HCT116 (cell line): ENCODE measurements at places on chromosomes 1 and 21.
A peak's percentile ranks its signal among the peaks of the same experiment; 100 is the strongest.

DNA sequence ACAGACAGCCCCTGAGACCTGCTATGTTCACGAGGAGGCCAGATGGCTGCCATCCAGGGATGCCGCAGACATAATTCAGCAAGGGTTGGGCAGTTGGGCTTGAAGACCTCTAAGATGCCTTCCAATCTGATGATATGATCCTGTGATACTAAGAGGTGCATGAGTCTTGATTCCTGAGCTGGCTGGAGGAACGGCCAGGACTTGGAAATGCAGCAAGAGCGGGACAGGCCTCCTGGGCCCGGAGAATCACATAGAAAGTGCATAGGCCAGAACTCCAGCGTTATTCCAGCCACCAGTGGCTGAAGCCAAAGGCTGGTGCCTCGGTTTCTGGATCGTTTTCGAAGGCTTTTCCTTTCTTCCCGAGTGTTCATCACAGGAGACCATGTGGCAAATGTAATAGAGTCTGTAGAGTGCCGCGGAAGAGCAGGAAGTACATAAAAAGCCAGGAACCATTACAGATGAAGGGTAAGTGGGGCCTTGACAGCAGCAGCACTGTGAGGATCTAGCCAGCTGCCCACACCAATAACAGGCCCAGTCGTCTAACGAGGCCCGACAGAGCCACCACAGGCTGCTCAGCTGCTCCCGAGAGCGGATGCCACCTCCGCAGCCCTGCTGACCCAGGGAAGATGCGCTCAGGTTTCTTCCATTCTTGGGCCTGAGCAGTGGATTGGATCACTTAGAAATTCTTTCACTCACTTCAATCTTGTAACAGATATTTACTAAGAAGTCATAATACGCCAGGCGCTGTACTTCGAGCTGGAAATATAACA is 14.0 kb upstream of the LHX4 start:
- no peaks in the 10 kb centered on the region for H3K36me3 ChIP-seq
- no peak overlapping the region for H3K27ac ChIP-seq
- no peaks in the 10 kb centered on the region for H3K4me1 ChIP-seq
- DNase-seq: no peak
- no peak overlapping the region for H3K4me3 ChIP-seq

- no peaks in the 10 kb centered on the region for H3K36me3 ChIP-seq
- DNase-seq: no peak
- peaks cover 72% of the 10 kb centered on the region for H3K27me3 ChIP-seq
- H3K27ac ChIP-seq: no peak overlapping the region
Observed at GRCh38 chr1:111879081-111879480, 110.4 kb downstream of the KCND3 start.

DNA sequence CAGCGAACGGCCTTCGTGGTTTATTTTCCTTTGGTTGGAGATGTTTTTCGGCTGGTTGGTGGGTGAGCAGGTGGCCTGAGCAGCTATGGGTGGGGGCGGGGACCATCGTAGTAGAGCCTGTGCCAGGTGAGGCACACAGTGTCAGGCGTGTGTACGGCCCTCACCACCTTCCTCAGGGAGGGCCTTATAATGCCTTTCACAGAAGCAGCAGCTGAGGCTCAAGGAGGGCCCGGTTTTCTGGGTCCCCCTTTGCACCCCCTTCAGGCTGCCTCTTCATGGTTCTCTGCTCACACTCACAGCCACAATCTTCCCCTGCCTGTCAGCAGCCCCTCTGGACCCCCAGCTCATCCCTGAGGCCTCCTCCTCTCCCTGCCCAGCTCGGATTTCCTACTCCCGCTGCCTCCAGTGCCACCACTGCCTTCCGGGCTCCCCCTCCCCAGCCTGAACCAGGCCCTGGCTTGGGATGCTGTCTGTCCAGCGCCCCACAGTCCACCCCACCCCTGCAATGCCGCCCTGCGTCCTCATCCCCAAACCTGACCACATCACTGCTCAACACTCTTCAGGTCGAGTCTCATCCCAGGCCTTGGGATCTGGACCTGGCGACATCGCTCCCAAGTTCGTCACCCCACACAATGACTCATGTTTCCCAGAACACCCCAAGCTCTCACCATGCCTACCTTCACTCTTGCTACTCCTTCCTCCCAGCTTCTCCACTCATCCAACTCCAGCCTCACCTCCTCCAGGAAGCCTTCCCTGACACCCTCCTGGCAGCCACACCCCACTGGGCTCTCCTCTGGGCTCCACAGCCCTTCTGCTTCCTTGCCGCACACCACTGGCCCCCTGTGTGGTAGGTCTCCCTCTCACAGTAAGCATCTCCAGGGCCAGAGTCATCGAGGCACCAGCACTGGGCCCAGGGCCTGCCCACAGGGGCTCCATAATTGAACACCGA is 53.9 kb downstream of the DMRTB1 start:
- no peaks in the 10 kb centered on the region for H3K36me3 ChIP-seq
- DNase-seq: no peak
- no peak overlapping the region for H3K27ac ChIP-seq
- H3K4me3 ChIP-seq: no peak overlapping the region
- no peaks in the 10 kb centered on the region; the same call in 1 of the 2 replicates for H3K4me1 ChIP-seq

- DNase-seq: no peak
- H3K4me3 ChIP-seq: no peak overlapping the region
- no peak overlapping the region for H3K27ac ChIP-seq
- H3K27me3 ChIP-seq: no peaks in the 10 kb centered on the region
- H3K4me1 ChIP-seq: no peaks in the 10 kb centered on the region
Observed at GRCh38 chr1:191508239-191508638, 650.0 kb upstream of the RGS18 start.

DNA sequence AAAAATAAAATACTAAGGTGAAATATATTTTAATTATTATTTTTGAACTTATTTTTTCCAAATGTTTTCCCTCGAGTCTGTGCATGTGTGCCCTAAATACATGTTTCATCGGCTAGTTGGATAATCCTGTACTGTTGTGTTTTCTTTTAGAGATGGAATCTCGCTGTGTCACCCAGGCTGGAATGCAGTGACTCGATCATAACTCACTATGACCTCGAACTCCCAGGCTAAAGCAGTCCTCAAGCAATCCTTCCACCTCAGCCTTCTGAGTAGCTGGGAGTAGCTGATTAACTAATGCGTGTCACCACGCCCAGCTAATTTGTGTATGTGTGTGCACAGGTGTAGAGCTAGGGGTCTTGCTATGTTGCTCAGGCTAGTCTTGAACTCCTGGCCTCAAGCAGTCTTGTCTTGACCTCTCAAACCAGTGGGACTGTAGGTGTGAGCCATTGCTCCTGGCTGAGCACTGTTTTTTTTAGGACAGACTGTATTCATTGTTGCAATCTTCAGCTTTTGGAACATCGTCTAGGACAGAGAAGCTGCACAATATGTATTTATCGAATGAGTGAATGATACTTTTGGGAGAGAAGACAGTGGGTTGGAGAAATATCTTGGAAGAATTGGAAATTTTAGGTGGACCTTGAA is 4.8 kb upstream of the TMCO1 start:
- H3K27ac ChIP-seq: peak overlapping the region; percentile 35; the same call in 1 of the 2 replicates
- H3K27me3 ChIP-seq: no peaks in the 10 kb centered on the region
- H3K36me3 ChIP-seq: no peaks in the 10 kb centered on the region
- H3K4me3 ChIP-seq: no peak overlapping the region
- H3K4me1 ChIP-seq: peaks cover 6% of the 10 kb centered on the region; the same call in 1 of the 2 replicates

DNA sequence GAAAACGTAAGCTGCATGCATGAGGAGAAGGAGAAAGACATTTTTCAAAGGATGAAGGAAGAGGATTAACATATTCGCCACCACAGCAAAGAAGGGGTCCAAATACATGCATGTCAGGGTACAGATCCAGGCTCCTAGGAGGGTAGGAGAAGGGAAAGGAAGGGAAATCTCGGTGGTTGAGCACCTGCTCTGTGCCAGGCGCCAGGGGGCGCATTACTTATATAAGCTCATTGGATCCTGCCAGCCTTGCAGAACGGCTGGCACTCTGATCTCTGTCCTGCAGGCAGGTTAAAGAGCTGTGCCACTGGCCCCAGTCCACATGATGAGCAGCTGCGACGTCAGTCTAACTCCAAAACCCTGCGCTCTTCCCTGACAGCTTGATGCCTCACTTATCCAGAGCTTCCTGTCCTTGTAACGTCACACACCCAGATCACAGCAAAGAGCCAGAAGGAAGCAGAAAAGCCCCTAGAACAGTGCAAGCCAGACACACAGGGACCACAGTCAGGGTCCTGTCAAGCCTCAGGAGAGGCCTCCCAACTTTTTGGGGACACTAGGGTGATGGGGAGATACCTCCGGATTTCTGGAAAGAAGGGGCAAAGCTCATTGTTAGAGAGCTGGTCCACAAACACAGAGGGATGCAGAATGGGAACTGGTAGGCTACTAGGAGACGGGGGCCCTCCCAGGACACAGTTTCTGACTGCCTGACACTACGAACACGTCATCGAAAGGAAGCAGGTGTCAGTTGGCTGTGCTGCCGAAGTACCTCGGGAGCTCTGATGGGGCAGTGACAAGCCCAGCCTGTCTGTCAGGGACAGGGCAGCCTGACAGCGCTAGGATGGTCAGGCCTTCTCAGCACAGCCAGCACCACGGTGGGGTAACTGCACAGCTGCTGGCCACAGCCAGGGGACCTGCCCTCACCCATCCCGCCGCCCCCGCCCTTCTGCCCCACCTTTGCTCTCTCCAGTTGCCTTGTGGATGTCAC is 99.1 kb downstream of the BEND5 start:
- DNase-seq: peak; percentile 37
- H3K27ac ChIP-seq: no peak overlapping the region
- no peak overlapping the region for H3K4me3 ChIP-seq
- H3K27me3 ChIP-seq: peaks cover 33% of the 10 kb centered on the region
- H3K4me1 ChIP-seq: no peaks in the 10 kb centered on the region

GRCh38 chr1:245092638-245092976 is 62.2 kb upstream of the KIF26B start:
- peaks cover 23% of the 10 kb centered on the region for H3K4me1 ChIP-seq
- H3K36me3 ChIP-seq: no peaks in the 10 kb centered on the region
- DNase-seq: no peak
- H3K27ac ChIP-seq: peak overlapping the region; percentile 55; the same call in 1 of the 2 replicates
- H3K4me3 ChIP-seq: no peak overlapping the region

DNA sequence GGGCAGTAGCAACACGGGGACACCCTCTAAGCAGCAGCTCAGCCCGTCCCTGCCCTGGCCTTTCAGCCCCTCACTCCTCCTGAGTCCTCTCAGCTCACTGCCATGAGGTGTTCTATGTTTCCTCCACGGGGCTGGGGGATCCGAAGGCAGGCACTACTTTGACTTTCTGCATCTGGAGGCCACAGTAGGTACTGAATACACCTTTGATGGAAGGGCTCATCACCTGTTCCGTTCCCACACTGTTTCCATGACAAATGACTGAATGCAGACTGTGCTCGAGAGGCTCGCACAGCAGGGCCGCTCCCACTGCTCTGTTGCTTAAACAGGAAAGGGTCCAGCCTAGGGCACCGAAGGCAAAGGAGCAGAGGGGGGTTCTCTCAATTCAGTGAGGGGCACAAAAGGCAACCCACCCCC is 77.6 kb upstream of the DNAH14 start:
- H3K27me3 ChIP-seq: no peaks in the 10 kb centered on the region
- no peak overlapping the region for H3K4me3 ChIP-seq
- H3K27ac ChIP-seq: no peak overlapping the region
- no peak for DNase-seq

- no peaks in the 10 kb centered on the region for H3K27me3 ChIP-seq
- no peak overlapping the region for H3K4me3 ChIP-seq
- peaks cover 32% of the 10 kb centered on the region for H3K4me1 ChIP-seq
Observed at GRCh38 chr1:156416993-156417392, 48.0 kb downstream of the RHBG start.

- H3K27ac ChIP-seq: no peak overlapping the region
- no peak for DNase-seq
- peaks cover 5% of the 10 kb centered on the region; the same call in 1 of the 2 replicates for H3K4me1 ChIP-seq
- H3K4me3 ChIP-seq: no peak overlapping the region
Observed at GRCh38 chr1:224524679-224525078, 90.1 kb upstream of the WDR26 start.

GRCh38 chr1:78322928-78323680 is 167.7 kb upstream of the PTGFR start:
- H3K4me3 ChIP-seq: no peak overlapping the region
- H3K27ac ChIP-seq: no peak overlapping the region
- DNase-seq: no peak
- no peaks in the 10 kb centered on the region for H3K4me1 ChIP-seq
- no peaks in the 10 kb centered on the region for H3K27me3 ChIP-seq

GRCh38 chr1:176049582-176049981 is 157.5 kb downstream of the COP1 start:
- H3K36me3 ChIP-seq: no peaks in the 10 kb centered on the region
- H3K4me3 ChIP-seq: no peak overlapping the region
- H3K27ac ChIP-seq: no peak overlapping the region
- H3K4me1 ChIP-seq: no peaks in the 10 kb centered on the region
- DNase-seq: no peak
- H3K27me3 ChIP-seq: no peaks in the 10 kb centered on the region

GRCh38 chr21:38817371-38818324 is 11.9 kb downstream of the ETS2 start:
- H3K36me3 ChIP-seq: peaks cover 86% of the 10 kb centered on the region
- H3K27me3 ChIP-seq: no peaks in the 10 kb centered on the region
- peaks cover 7% of the 10 kb centered on the region for H3K4me1 ChIP-seq
- H3K4me3 ChIP-seq: no peak overlapping the region
- no peak for DNase-seq
- no peak overlapping the region for H3K27ac ChIP-seq

- H3K4me1 ChIP-seq: peaks cover 1% of the 10 kb centered on the region
- H3K27me3 ChIP-seq: no peaks in the 10 kb centered on the region
- H3K4me3 ChIP-seq: no peak overlapping the region
- peaks cover 20% of the 10 kb centered on the region for H3K36me3 ChIP-seq
Observed at GRCh38 chr1:53203466-53203865, 6.8 kb downstream of the CPT2 start.

- DNase-seq: no peak
- H3K36me3 ChIP-seq: no peaks in the 10 kb centered on the region
- no peak overlapping the region for H3K4me3 ChIP-seq
Observed at GRCh38 chr1:88610687-88611086, 73.4 kb upstream of the PKN2 start.

DNA sequence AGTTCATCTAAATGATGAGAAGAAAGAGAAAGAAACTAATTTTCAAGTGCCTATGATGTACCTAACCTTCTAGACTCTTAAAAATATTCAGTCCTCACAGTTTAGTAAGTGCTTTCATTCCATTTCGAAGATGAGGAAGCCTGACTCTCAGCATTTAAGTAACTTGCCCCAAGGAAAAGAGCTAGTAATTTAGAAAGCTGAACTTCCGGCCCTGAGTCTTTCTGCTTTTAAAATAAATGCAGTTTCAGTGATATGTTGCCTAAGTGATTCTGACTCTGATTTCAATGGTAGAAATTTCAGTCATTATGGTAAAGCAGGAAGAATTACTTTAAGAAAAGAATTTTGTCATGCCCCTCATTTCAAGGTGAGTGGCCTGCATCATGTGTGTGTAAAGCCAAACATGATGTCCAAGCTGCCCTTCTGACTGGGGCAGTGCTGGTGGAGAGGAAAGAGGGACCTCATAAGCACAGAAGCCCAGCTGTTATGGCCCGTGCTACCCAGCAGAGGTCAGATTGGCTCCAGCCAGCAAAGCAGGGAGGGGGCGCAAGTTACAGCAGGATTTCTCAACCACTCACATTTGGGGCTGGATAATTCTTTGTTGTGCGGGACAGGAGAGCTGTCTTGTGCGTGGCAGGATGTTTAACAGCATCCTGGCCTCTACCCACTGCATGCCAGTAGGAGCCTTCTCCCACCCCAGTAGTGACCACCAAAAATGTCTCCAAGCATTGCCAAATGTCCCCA is 10.7 kb downstream of the ATP1A4 start:
- no peaks in the 10 kb centered on the region for H3K27me3 ChIP-seq
- H3K4me1 ChIP-seq: no peaks in the 10 kb centered on the region
- no peaks in the 10 kb centered on the region for H3K36me3 ChIP-seq
- no peak overlapping the region for H3K27ac ChIP-seq
